ENCODE measurements at places on chromosomes 3 and 15. TPM values are rescaled to one million over a fixed set of nuclear protein-coding genes. Genes with fewer than 3 reads are reported as not detected.

DNA sequence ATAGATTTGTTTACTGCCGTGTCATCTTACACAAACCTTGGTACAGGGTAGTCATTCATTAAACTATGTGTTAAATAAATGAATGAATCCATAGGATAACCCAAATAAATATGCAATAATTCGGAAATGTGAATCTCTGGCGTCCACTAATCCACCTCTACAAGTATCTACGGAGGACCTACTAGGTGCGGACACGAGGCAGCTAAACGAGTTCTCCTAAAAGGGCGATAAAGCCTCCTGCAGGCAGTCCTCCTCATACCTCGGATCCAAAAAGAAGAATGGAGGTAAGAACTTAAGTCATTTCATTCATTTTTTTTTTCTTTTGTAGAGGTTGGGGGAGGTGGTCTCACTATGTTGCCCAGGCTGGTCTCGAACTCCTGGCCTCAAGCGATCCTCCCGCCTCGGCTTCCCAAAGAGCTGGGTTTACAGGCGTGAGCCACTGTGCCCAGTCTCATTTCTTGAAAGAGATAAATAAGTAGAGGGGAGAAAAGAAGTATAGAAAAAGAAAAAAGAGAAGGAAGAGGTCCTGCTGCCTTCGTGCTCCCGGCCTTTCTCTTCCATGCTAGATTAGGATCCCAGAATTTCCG is 706 bp upstream of the RPL35A start:
- no peak for DNase-seq

DNA sequence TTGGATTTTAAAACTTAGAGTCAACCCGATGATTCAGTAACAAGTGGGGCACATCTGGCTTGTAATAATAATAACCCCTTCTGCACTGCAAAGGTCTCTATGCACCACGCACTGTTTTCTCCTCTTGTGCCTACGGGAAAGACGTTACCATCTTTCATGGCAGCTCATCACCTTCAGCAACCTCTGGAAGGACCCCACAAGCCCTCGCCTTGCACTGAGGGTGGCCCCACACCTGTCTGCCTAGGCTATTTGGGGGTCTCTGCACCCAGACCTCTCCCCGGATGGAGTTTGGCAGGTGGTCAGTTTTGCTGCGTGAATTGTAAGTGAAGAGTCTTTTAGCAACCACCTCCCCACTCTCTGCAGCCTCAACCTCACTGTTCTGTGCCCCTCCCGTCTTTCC is 138.6 kb upstream of the MEF2A start:
- DNase-seq: no peak

The ZIC1 gene
- not detected for total RNA-seq

The CYP11A1 gene
- not detected for total RNA-seq

DNA sequence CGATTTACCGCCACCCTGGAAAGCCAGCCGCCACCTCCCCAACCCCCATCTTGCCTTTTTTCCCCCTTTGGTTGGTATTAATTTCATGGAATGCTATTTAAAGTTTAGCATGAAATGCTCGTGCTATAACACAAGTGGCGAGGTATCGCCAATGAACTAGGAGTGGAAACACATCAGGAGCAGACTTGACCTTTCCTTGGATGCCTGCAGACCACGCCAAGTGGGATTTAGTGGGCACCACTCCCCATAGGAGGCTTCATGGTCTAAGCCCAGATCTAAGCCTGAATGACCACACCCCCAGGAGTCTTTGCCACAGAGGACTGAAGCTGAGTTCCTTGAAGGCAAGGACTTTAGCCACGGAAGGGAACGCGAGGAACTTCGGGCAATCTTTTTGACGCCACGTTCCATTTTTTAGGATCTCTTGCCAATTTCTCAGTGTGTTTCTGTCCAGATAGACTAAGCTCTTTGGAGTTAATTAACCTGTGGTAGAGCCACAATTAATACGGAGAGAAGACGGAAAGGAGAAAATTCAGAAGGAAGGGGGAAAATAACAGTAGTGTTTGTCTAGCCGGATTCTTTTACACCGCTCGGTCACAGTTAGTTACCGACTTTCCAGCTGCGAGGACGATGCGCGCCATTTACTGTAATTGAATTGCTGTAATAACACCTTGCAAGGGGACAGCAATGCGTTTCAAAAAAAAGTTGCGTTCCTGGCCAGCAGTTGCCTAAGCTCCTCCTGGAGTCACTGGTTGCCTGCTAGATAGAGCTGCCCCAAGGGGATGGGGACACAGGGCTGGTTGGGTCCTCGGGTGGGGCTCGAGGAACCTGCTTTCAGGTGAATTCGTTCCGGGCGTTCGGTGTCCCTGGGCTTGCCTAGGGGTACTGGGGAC is 37.1 kb downstream of the NR2F2 start:
- no peak for DNase-seq

DNA sequence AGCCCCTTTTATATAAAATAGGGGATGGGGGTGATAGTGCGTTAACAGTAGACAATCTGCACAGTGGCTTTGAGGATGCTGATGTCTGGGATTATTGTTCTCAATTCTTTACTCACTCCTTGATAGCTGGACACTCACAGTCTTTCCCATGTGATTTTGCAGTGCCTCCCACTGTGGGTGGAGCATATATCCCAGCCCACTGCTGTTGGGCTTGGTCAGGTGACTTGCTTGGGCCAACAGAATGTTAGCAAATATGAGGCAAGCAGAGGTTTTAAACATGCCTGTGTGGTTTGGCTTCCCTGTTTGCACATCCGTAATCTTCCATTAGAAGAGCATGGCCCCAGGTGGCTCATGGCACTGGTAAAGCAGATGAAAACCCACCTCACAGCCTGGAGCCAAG is 46.5 kb downstream of the CPA3 start:
- DNase-seq: no peak

- no peak for DNase-seq
Observed at GRCh38 chr3:141557961-141558706, 71.3 kb downstream of the RASA2 start.
